Spleen (tissue), 13 donors: ENCODE measurements at places on chromosomes 4 and X.
A peak's percentile ranks its signal among the peaks of the same experiment; 100 is the strongest.

DNA sequence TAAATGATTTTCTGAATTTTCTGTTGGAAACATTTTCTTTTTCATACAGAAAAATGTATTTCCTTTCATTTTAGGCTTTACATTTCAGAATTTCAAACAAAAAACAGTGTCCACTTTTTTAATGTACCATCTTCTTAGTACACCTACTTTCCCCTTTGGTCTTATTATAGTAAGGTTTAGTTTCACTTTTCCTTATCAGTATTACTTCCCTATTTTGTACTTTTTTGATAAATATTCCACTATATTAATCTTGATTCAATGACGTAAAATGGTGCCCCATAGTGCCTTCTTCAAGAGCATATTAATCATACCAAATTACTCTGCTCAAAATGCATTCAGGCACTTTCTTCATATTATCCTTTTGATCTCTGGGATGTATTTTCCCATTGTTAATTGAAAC lies 52.5 kb downstream of the BANK1 start:
- H3K36me3 ChIP-seq: peaks cover 5% of the 10 kb centered on the region
- no peaks in the 10 kb centered on the region for H3K4me1 ChIP-seq
- peak overlapping the region; percentile 54 for H3K27ac ChIP-seq
- DNase-seq: no peak
- H3K4me3 ChIP-seq: no peak overlapping the region

DNA sequence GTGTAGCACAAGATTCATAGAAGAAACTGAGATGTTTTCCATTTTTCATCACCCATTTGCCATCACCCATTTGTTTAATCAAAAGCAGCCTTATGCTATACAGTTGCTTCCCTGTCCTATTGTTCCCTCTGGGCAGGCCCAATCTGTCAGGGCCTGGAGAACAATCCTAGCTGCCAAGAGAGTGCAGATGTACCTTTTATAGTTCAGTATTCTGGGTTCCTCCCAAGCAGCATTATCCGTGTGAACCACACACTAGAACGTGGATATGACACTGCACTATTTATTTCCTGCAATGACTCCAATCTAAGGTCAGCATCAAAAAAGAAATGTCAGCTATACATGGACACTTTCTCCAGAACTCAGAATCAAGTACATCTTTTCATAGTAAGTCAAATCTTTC lies 269.0 kb downstream of the ADGRA3 start:
- no peak for DNase-seq
- H3K4me1 ChIP-seq: no peaks in the 10 kb centered on the region
- H3K36me3 ChIP-seq: no peaks in the 10 kb centered on the region

DNA sequence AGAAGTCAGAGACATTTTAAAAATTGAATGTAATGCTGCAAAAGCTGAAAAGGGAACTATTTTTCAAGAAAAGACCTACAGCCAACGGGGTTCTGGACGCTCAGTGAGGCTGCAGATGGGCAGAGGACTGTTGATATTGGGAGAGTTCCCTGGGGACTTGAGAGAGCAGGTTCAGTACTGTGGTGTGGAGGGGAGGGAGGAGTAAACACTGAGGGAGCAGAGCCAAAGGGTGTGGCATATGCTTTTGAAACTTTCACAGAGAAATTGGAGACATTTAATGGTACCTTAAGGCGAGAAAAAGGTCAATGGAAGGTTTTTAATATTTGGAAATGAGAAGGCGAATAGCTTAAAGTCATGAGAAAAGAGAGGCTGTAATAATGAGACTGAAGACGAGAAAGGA lies 62.2 kb upstream of the GPM6A start:
- no peaks in the 10 kb centered on the region for H3K27me3 ChIP-seq
- DNase-seq: no peak
- H3K27ac ChIP-seq: no peak overlapping the region
- no peak overlapping the region for H3K4me3 ChIP-seq
- H3K4me1 ChIP-seq: no peaks in the 10 kb centered on the region

GRCh38 chrX:150365051-150365989 lies 2.2 kb downstream of the MAMLD1 start:
- no peaks in the 10 kb centered on the region for H3K36me3 ChIP-seq
- H3K27ac ChIP-seq: peak overlapping the region; percentile 75
- no peaks in the 10 kb centered on the region for H3K27me3 ChIP-seq
- H3K4me3 ChIP-seq: peak overlapping the region; percentile 77
- DNase-seq: peak; percentile 87
- peaks cover 28% of the 10 kb centered on the region for H3K4me1 ChIP-seq

DNA sequence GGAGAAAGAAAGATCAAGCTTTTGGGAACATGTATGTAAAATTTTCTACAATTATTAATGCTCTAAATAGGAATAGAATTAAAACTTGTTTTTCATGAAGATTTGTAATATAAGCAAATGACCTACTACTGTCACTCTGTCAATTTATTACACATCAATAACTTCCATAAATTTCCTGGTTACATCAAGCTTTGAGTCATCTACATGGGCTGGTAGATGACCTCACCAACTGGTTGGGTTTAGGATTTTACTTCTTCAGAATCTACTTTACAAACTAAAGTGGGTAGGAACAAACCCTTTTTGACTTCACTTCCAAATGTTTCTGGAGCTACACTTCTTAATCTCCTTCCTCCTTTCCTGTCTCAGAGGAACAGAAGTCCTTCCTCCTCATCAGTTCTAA lies 12.0 kb upstream of the LRAT start:
- H3K36me3 ChIP-seq: no peaks in the 10 kb centered on the region
- no peak for DNase-seq
- H3K27me3 ChIP-seq: peaks cover 15% of the 10 kb centered on the region
- H3K4me1 ChIP-seq: no peaks in the 10 kb centered on the region

GRCh38 chr4:157221426-157221894 lies 932 bp downstream of the GRIA2 start:
- H3K4me3 ChIP-seq: no peak overlapping the region
- H3K27me3 ChIP-seq: peaks cover 22% of the 10 kb centered on the region
- H3K36me3 ChIP-seq: no peaks in the 10 kb centered on the region

GRCh38 chr4:67570537-67570936 lies 12.0 kb downstream of the STAP1 start:
- no peaks in the 10 kb centered on the region for H3K27me3 ChIP-seq
- H3K27ac ChIP-seq: peak overlapping the region; percentile 25
- peaks cover 5% of the 10 kb centered on the region for H3K4me1 ChIP-seq
- DNase-seq: no peak
- no peak overlapping the region for H3K4me3 ChIP-seq
- no peaks in the 10 kb centered on the region for H3K36me3 ChIP-seq

DNA sequence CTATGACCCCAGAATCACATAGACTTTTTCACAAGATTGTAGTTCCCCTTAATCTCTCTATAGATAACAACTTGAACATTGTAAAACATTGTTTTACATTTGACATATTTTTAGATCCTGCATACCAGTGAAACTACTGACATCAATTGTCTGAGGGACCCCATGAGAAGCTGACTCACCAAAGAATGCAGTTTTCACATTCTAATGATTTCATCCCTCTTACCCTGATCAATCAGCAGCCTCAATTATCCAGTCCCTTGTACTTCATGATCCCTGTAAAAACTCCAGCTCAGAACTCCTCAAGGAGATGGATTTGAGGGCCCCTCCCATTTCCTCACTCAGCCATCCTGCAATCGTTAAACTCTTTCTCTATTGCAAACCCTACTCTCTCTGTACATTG lies 411.0 kb upstream of the NDST3 start:
- DNase-seq: no peak
- no peaks in the 10 kb centered on the region for H3K36me3 ChIP-seq
- no peaks in the 10 kb centered on the region for H3K27me3 ChIP-seq

DNA sequence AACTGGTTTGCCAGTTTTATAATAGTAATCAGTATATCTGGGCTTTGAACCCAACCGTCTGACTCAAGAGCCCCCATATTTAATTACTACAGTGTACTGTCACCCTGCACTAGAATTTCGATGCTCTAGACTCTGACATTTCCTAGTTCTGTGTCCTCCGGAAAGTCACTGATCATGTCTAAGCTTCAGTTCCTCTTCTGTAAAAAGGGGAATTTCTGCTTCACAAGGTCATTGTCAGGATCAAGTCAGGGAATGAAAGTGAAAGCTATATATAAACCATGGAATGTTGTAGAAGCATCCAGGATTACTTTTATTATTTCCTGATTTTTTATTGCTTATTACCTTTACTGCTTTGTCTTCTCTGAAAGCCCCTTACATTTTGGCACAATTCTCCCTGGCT lies 4.0 kb upstream of the KCNIP4 start:
- no peak for DNase-seq
- H3K4me1 ChIP-seq: peaks cover 15% of the 10 kb centered on the region
- no peaks in the 10 kb centered on the region for H3K36me3 ChIP-seq
- no peak overlapping the region for H3K4me3 ChIP-seq
- H3K27me3 ChIP-seq: peaks cover 20% of the 10 kb centered on the region

DNA sequence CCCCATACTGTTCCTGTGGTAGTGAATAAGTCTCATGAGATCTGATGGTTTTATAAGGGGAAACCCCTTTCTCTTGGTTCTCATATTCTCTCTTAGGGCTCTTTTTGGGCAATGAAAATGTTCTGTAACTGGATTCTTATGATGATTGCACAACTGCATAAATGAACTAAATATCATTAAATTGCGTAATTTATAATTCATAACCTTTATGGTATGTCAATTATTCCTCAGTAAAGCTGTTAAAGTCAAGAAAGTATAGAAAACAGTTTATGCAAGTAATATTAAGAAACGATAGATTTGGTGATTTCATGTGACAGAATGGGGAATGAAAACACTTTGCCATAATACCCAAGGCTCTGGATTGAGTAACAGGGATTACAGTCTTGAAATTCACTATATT lies 33.5 kb upstream of the SPANXD start:
- H3K4me1 ChIP-seq: no peaks in the 10 kb centered on the region
- no peak for DNase-seq

GRCh38 chr4:101306764-101307615 lies 40.3 kb downstream of the PPP3CA start:
- peaks cover 11% of the 10 kb centered on the region for H3K4me1 ChIP-seq
- H3K4me3 ChIP-seq: no peak overlapping the region

- no peaks in the 10 kb centered on the region for H3K36me3 ChIP-seq
- H3K4me3 ChIP-seq: no peak overlapping the region
- no peak overlapping the region for H3K27ac ChIP-seq
- H3K27me3 ChIP-seq: peaks cover 6% of the 10 kb centered on the region
Measured at GRCh38 chr4:13641084-13641483, 13.6 kb upstream of the BOD1L1 start.

DNA sequence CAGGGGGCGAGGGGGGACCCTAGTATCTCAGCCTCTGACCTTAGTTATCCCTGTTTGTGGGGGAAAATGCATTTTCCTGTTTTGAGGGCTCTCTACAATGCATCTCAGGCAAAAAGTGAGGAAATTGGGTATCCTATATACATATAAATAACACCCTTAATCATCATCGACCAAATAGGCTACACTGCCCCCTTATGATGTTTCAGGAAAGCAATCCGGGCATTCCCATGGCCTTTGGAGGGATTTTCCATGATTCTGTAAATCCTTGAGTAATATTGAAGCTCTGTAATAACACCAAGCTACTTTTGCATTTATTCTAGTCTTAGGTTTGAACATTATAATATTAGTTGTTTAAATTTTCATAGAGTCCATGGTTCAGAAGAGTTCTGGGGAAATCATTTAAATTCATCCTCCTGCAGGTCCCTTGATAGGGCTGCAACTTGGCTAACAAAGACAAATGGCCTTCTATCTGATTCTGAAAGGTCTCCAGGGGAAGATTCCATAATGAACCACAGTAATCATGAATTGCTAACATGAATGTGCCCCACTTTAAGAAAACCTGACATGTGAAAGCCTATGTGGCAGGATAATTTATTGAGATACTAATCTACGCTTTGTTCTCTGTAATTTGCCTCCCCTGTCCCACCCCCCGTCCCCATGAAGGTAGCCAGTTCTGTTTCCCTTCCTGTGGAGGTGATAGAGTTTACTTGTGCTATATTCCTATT lies 91.5 kb upstream of the SCOC start:
- no peaks in the 10 kb centered on the region for H3K36me3 ChIP-seq
- no peak for DNase-seq
- H3K27me3 ChIP-seq: peaks cover 15% of the 10 kb centered on the region
- no peak overlapping the region for H3K4me3 ChIP-seq

DNA sequence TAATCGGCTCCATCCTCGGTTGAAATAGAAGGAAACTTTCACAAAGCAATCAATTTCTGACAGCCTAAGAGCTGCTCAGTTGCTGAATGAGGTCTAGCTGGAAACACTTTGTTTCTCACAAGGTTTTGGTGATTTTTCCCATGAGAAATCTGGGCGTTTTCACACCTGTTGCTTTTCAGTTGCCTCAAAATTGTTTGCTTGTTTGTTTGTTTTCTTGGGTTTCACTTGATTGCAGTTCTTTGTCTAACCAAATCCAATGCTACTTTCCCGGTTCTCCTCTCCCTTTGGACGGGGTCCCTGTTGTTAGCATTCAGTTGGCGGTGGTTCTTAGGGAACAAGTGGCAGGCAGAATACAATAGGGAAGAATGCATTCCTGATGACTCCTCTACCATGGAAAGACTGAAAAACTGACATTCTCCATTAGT lies 135.5 kb downstream of the PALLD start:
- no peaks in the 10 kb centered on the region for H3K36me3 ChIP-seq
- H3K27ac ChIP-seq: no peak overlapping the region
- H3K4me1 ChIP-seq: peaks cover 24% of the 10 kb centered on the region
- peak overlapping the region; percentile 53 for H3K4me3 ChIP-seq
- peaks cover 33% of the 10 kb centered on the region for H3K27me3 ChIP-seq
- no peak for DNase-seq

GRCh38 chrX:153844509-153845082 lies 14.3 kb upstream of the PDZD4 start:
- H3K27me3 ChIP-seq: peaks cover 36% of the 10 kb centered on the region
- no peak overlapping the region for H3K27ac ChIP-seq
- no peak for DNase-seq
- no peaks in the 10 kb centered on the region for H3K4me1 ChIP-seq
- no peaks in the 10 kb centered on the region for H3K36me3 ChIP-seq
- no peak overlapping the region for H3K4me3 ChIP-seq

GRCh38 chr4:144659447-144659846 lies 13.5 kb downstream of the HHIP start:
- DNase-seq: no peak
- no peak overlapping the region for H3K27ac ChIP-seq
- no peaks in the 10 kb centered on the region for H3K4me1 ChIP-seq
- no peak overlapping the region for H3K4me3 ChIP-seq
- no peaks in the 10 kb centered on the region for H3K36me3 ChIP-seq

GRCh38 chrX:35461164-35461563 lies 337.0 kb upstream of the MAGEB16 start:
- no peaks in the 10 kb centered on the region for H3K4me1 ChIP-seq
- H3K27me3 ChIP-seq: no peaks in the 10 kb centered on the region
- DNase-seq: no peak
- H3K27ac ChIP-seq: no peak overlapping the region
- H3K36me3 ChIP-seq: no peaks in the 10 kb centered on the region
- H3K4me3 ChIP-seq: no peak overlapping the region
